ENCODE measurements at places on chromosomes 12 and 14.

DNA sequence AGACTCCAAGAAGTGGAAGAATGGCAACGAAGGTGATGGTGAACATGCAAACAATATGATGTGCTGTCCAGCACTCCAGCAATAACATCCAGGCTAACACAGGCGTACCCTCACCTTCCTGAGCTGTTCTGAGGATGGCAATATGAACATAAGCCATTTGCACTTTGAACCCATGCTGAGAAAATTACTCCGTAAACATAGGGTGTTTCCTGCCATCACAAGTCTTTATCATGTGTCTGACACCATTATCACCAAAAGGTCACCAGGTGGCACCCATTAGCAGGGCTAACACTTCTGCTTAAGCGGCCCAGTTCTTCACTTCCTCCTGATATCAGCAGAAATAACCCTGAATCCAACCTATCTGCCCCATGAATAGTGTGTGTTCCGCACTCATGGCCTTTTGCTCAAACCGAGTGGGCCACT lies 482.8 kb downstream of the MED13L start:
- no peak for DNase-seq

DNA sequence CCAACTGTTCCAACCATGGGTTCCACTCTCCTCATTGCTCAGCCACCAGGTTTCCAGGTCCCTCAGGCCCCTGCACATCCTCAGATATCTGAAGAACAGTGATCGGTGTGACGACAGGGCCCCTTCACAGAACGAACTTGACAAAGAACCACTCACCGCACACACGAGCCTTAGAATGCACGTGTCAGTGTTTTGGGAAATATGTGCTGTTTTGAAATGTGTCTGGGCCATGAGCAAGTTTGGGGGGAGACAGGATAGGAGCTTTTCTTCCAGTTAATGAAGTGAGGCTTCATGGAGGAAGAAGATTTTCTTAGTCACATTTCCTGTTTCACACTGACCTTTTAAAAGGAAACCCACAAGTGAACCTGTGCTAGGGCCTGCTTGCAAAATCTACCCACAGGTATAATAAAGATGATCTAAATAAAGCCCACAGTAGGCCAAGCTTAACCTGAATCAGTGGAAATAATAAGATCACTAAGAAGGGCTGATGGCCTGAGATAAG lies 58.6 kb downstream of the ZFP36L1 start:
- peak; percentile 6 for DNase-seq

DNA sequence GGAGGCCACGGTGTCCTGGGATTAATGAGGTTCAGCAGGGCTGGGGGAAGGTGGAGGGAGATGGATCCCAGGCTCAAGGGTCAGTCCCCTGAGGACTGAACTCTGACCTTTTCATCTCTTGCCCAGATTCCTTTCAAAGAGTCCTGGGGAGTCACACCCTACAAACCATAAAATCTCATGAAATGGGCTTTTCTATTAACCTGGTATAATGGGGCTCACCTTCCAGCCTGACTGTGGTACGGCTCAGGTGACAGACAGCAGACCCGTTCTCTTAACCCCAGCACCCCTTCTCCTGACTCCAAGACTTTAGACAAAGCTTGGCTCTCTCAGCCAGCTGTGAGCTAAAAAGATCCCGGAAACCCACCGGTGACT lies 268.2 kb downstream of the ADGRD1 start:
- no peak for DNase-seq

- DNase-seq = no peak
Measured at GRCh38 chr12:127595506-127595905, 671.5 kb upstream of the TMEM132C start.

GRCh38 chr14:97411938-97412612 lies 614.9 kb downstream of the VRK1 start:
- no peak for DNase-seq

DNA sequence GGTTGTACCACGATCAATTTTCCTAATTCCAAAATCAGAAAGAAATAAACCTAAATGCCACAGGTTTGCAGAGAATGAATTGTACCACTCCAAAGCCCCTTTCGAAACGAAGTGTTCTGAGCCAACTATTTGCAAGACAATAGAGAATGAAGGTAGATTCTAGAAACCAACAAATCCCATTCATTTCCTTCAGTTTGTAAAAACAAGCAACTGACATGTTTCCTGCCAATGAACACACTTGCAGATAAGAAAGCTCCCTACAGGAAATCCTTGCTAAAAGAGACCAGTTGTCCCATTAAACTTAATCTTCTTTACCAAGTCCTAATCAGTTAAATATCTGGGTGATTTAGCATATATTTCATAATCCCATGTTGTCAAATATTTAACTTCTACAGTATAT lies 198.4 kb upstream of the FOXN3 start:
- DNase-seq = no peak

- DNase-seq = no peak
Measured at GRCh38 chr12:45273717-45274271, 57.9 kb downstream of the ANO6 start.

DNA sequence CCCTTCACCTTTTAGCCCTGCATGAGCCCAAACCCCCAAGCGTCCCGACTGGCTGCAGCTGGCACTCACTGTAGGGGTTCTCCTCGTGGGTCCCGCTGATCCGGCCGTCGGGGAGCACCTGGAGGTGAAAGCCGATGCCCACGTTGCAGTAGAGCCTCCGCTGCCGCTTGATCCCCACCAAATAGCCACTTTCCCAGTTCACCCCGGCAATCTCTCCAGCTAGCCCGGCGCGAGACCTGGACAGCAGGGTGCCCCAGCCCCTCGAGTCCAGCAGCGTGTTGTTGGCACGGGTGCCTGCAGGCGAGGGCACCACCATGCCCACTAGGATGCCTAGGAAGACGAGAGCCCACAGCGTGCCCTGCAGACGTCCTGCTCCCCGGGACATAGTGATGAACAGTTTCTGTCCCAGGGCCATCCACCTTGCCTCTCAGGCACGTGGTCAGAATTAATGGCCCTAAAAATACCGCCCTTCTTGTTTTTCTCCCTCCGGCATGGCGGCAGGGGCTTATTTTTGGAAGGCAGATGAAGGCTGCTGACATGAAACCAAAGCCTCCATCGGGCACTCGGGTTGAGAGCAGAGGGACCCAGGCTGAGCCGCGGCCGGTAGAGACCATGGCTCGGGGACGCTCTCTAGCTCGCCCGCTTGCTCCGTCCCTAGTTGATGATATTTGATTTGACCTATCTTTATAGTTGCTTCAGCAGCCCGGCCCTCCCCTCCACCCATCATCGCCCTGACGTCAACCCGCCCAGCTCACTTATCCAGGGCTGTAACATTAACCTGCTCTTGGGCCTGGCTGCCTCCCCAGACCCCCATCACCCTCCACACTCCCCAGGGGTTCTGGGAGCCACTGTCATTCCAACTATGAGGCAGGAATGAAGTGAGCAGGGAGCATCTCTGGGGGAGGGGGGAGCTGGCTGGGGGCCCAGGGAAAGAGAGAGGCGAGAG lies at the start of gene FGF6:
FGF6 (minus strand) TSS at position 660 of the 946 bp plus-strand sequence; CDS start at position 415, 245 bp downstream.
- DNase-seq = no peak

- DNase-seq = no peak
Measured at GRCh38 chr14:29587761-29588470, 339.7 kb downstream of the PRKD1 start.

GRCh38 chr12:118959348-118959747 lies 22.0 kb upstream of the SRRM4 start:
- DNase-seq = no peak
